ENCODE measurements at places on chromosomes 12 and 14.

DNA sequence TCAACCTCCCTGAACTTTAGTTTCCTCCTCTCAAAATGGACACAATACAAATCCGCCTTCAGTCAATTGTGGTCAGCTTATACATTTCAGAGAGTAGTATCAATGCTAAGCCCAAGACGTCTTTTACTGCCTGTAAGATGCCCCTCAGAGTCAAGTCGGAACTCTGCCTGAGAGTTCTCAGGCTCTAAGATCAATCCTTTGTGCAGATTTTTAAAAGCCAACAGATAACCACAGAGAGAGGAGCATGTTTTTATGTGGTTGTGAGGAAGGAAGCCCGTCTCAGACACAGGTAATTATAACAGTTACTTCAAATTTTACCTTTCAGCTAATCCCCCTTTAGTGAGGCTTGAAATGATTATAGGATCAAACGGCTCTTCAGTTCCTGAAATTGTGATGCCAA is 91.6 kb downstream of the HELB start:
- DNase-seq = no peak

GRCh38 chr12:43653917-43654316 is 101.9 kb upstream of the ADAMTS20 start:
- DNase-seq = no peak

DNA sequence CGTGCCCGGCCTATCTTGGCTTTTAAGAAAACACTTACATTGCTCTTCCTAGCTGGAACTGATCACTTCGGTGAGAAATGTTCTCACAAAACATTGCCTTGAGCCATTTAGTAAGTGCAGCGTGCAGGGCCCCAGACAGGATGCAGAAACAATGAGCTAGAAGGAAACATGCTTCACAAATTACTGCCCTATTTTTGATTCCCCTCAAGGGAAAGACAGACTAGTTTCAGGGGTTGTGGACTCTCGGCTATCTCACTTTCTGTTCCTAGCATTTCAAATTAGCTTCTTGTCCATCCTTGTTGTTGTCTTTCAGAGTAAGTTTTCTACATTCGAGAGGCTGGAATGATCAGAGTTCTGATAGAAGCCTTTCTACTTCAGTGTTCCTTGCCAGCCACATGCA is 21.6 kb downstream of the TGFB3 start:
- DNase-seq = no peak

DNA sequence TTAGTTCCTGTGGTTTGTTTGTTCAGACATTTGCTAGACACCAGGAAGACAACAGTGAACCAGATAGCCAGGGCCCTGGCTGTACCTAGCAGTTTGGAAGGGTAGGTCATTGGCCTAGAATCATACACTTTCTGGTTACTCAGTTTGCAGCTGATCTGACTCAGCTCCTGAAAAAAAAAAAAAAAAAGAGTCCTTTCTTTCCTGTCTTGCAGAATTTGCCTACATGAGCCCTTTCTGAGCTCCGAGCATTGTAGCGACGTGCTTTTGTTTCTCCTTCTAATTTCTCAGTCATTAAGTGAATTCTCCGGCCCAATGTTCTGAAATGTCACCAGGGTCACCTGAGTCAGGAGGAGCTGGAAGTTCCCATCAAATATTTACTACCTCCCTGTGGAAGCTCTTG is 2.4 kb downstream of the CABP1 start:
- DNase-seq = no peak

DNA sequence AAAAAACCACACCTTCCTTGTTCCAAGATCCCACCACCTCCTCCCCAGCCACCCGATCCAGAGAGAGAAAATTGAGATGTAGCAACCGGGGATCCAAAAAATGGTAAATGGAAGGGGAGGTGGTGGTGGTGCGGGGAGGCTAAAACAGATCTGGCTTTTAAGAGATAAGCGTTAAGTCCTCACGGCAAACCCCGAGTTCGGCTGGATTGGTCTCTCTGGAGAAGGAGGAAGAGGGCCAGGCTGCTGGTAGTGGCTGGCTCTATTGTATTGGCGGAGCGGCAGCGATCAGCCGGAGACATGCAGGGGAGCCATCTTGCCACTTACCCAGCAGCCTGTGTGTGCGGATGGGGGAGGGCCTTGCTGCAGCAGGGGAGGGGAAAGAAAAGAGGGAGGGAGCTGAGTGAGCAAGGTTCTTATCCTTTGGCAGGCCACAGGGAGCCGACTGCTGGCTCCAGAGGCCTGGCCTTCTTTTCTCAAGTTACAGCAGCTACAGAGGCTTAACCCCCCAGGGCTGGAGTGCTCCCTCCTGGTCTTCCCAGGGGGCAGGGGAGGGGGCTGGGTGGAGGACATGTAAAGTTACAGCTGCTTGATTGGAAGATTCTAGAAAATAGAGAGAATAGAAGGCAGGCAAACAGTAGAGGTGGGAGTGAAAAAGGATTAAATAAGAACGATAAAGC is 14.1 kb upstream of the CDH24 start:
- DNase-seq = peak; percentile 89

- DNase-seq = no peak
Observed at GRCh38 chr14:37034410-37035285, 137.8 kb downstream of the SLC25A21 start.

GRCh38 chr14:71508901-71509300 is 423.3 kb upstream of the RGS6 start:
- no peak for DNase-seq

DNA sequence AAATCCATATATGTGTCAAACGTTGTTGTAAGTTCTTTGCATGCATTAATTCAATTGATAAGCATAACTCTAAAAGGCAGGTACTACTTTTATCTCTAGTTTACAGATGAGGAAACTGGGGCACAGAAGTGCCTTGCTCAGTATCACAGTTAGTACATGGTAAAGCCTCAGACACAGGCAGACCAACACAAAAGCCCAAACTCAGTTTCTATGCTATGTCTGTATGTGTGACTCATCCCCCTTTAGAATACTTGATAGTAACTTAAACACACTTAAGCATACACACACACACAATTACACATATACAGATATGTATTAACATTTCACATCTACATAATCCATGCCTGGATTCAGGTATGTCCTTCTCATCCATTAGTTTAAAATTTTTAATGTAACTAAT is 88.0 kb downstream of the EPS8 start:
- DNase-seq = peak; percentile 27

DNA sequence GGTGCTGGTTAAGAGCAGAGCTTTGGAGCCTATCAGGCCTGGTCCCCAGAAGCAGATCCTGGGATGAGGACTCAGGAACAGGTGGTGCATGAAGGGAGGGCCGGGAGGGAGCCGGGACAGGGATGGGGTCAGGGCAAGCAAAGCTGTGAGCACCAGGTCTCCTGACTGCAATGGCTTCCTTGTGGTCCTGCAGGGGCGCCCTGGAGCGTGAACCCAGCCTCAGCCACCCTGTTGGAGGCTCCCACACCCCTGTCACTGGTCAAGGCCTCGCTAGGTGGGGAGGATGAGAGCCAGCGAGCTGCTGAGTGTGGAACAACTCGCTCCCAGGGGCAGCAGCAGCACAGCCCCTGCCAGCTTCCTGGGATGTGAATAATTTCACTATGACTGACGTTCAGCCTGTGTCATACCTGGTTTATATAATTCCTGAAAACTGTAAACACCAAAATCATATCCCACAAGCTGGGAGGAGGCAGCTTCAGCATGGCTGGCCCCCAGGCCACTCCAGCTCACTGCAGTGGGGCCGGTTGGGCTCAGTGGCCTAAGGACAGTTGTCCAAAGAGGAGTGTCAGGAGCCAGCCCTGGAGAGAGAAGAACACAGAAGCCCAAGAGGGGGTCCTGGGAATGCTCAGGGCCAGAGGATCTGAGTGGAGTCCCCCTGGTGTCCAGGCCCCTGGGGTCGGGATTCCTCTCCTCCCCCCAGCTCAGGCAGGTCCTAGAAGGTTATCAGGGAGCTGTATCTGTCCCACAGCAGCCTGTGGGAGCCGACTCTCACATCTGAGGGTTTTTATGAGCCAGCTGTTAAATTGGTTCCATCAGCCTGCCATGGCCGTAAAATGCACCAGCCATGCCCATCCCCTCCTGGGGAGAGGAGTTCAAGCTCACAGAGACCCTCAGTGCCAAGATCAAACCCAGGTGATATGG is 272.9 kb downstream of the ADGRD1 start:
- no peak for DNase-seq

GRCh38 chr12:19575337-19576243 is 136.3 kb downstream of the AEBP2 start:
- no peak for DNase-seq

- DNase-seq = no peak
Observed at GRCh38 chr14:69284170-69284569, 24.2 kb downstream of the GALNT16 start.

DNA sequence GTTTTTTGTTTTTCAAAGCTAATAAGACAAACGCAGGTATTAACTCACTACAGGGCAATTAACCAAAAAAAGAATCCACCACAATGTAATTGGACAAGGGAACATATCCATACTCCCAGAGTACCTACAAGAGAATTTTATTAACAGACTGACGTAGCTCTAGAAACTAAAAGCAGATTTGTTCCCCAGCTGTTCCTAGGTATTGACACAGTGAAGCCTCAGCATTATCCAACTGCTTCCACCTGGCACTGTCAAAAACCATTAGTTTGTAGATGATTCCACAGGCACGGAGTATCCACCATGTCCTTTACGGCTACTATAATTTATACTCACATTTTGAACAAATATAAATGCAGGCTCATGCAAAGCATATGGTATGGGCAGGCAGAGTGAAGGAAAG is 22.3 kb downstream of the PPM1H start:
- no peak for DNase-seq

GRCh38 chr12:98908866-98909265 is 263.8 kb downstream of the APAF1 start:
- no peak for DNase-seq

- DNase-seq = no peak
Observed at GRCh38 chr14:66716227-66716626, 208.3 kb downstream of the GPHN start.

DNA sequence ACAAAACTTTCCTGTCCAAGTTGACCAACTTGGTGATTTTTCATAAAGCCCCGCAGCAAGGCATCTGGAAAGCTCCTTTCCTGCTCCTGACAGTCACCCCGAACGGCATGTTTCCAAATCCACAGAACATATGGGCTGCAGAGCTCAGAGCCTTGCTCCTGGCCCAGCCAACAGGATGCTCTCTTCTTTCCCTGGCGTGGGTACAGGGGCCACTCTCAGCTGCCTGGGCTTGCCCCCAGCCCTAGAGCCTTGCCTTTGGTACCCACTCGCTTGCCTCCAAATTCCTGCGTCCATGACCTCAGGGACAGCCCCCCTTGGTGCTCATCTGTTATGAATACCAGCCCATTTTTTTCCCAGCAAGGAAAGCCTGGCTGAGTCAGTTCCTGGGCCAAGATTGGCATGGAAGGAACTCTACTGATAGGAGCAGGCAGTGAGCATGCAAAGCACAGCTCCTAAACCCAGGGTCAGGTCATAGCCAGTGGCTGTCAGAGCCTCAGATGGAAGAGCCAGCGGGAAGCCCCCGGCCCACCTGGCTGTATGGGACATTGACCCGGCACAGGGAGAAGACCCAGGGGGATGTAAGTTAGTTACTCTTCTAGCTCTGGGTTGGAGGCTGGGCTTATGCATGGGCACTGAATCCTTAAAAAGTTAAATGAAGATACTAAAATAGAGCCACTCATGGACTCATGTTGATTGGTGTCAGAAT is 105.3 kb upstream of the RTL1 start:
- DNase-seq = no peak

DNA sequence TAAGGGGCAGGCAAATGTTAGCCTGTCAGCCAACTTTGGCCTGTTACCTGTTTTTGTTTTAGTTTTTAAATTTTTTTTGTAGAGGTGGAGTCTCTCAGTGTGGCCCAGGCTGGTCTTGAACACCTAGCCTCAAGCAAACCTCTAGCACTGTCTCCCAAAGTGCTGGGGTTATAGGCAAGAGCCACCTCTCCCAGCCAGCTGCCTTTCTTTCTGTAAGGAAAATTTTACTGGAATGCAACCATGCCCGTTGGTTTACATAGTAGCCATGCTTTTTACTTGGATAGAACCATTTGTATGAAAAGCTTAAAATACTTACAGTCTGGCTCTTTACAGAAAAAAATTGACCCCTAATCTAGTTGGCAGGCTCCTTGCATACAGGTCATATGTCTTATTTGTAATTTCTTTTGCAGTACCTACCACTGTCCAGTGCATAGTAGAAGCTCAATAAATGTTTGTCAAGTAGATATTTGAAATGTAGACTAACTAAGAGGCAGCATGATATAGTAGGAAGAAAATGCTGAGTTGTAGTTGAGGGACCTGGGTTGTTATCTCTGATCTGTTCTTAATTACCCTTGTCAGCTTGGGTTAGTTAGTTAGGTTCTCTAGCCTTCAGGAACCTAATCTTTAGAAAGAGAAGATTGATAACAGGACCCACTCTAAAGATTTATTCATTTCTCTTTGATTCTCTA is 4.7 kb downstream of the MDM2 start:
- no peak for DNase-seq

GRCh38 chr12:124391340-124392261 is 96.7 kb downstream of the RFLNA start:
- peak; percentile 74 for DNase-seq
